ENCODE measurements at places on chromosomes 5 and 9.

- no peak for DNase-seq
Measured at GRCh38 chr5:144179226-144179625, 8.6 kb downstream of the KCTD16 start.

- DNase-seq = no peak
Measured at GRCh38 chr5:23703940-23704855, 196.8 kb downstream of the PRDM9 start.

- DNase-seq = no peak
Measured at GRCh38 chr9:922171-922570, 54.3 kb upstream of the DMRT3 start.

DNA sequence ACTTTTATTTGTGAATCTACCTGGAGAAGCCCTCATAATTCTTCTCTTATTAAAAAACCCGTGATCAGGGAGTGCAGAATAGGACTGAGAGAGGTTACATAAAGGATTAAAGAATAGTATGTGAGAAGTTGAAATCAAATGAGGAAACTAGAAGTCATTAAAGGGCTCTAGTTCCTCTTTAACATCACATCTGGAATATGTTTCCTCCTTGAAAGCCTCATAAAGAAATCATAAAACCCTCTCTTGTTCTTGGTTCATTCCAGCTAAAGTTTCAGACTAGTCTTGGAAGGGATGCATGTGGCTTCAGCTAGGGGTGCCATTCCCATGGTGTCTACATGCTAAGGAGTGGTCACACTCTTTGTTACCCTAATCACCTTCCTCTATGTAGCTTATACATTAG is 5.7 kb upstream of the C5orf46 start:
- DNase-seq = no peak

GRCh38 chr5:111963555-111963954 is 206.6 kb upstream of the NREP start:
- no peak for DNase-seq

- no peak for DNase-seq
Measured at GRCh38 chr5:133364936-133365707, 247.2 kb downstream of the FSTL4 start.

GRCh38 chr9:133785753-133786370 is 47.7 kb upstream of the SARDH start:
- no peak for DNase-seq

GRCh38 chr5:126446498-126447224 is 23.5 kb downstream of the GRAMD2B start:
- peak; percentile 84 for DNase-seq

DNA sequence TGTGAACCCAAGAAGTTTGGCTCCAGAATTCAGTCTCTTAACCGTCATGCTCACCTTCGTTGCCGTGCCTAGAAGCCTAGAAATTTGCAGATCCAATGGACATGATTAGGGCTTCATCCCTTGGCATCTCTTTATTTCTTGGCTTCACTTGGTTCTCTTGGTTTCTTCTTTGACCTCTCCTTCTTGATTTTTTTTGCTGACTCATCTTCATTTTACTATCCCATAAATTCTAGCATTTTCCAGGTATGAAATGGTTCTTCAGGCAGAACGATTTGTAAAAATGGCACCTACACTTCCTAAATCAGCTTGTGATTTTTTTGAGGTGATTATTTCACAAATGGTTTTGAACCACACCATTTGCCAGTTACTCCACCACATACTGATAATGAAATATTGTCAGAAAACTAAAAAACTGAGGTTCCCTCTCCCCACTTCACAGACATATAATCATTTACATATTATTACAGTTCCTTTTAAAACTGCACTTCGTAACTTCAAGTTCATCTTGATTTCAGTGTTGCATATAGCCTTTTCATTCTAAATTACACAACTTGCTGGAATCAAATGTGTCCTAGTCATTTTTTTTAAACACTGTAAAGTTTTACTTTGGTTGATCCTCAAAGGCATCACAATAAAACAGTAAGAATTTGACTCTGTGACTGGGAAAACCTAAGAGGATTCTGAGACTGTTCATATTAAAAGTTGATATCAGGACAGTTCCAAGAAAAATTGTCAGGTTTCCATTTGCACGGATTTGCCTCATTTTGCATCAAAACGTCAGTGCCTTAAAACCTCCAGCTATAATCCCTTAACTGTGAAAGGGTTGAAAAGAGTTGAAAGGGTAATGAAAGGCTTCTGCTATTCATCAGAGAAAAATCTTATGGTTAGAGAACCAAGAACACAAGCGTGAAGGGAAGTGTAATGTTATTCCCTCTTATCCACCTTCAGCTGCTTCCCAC is 8.9 kb upstream of the NREP start:
- no peak for DNase-seq
